ENCODE measurements at places on chromosomes 12 and 14.

DNA sequence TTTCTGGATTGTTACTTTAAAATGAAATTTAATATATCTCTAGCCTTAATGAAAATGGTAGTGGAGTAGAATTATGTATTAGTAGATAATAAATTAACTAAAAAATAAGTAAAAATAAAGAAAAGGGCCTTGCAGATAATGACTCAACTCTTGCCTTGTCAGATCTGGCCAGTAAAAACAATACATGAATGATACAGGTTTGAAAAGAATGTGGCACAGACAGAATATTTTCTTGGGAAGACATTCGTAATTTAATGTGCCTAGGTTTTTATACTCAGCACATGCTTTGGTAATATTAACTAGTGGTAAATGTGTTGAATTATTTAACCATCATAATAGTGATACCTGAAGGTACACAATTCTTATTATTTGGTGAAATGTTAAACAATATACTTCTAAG, 28.3 kb downstream of the ATF7IP start:
- DNase-seq = no peak

DNA sequence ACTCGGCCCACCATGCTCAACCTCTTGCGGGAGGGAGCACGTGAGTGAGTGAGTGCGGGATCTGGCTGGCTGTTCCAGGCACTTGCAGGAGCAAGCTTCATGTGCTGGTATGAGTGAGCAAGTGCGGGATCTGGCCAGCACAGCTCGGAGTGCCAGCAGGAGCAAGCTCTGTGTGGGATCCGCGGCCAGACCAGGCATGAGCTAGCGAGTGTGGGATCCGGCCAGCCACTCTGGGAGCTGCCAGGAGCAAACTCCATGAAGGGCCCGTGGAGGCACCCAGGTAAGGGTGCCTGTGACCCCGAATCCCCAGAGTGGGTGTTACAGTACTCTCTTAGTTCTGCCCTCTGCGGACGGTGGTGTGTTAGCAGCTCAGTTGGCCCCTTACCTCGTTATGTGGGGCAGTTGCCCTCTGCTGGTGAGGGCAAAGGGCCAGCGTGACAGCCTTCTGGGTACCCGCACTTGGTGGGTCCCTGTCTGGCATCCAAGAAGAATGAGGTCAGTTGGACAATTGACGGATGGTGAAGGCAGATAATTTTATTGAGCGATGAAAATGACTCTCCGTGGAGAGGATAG, 38.3 kb downstream of the RAD51B start:
- DNase-seq = no peak

- DNase-seq = peak; percentile 49
These were observed at the start of gene HOXC5 for GRCh38 chr12:54032627-54033100. TSS of gene HOXC5 (plus strand) at chr12:54033050. CDS start at chr12:54033123, 73 bp downstream.

DNA sequence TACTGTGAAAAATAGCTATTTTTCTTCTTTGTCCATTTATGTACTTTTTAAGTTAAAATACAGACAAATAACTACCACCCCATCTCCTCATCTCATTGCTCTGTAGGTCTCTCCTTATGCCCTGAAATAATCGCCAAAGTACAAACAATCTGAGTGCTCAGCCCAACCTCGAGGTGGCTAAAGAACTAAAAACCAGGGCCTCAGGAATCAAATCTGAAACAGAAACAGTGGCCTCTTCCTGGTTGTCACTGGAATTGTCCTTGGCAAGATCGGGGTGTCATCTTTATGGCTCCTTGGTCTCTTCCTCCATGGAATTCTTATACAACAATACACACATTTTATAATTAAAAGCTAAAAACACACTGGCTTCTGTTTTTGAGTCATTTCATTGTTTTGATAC, 182.4 kb downstream of the ASCL1 start:
- no peak for DNase-seq

- DNase-seq = peak; percentile 51
These were observed 424.0 kb downstream of the ZFP36L1 start for GRCh38 chr14:68368850-68369249.

DNA sequence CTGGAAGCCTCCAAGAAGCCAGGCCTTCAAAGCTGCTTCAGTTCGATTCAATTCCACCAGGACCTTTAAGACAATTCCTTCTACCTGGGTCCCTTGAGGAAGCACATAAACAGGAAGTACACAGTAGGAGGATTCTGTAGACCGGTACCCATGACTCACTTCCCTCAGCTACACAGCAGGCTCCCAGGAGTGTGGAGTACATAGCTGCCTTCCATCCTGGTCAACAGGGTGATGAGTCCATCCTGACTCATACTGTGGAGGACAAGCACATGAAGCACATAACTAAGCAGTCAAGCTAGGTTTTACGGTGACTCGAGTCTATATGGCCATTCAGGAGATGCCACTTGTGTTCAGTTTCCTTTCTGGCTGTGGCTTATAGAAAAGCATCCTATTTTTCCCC, 197.6 kb upstream of the RBM19 start:
- no peak for DNase-seq

DNA sequence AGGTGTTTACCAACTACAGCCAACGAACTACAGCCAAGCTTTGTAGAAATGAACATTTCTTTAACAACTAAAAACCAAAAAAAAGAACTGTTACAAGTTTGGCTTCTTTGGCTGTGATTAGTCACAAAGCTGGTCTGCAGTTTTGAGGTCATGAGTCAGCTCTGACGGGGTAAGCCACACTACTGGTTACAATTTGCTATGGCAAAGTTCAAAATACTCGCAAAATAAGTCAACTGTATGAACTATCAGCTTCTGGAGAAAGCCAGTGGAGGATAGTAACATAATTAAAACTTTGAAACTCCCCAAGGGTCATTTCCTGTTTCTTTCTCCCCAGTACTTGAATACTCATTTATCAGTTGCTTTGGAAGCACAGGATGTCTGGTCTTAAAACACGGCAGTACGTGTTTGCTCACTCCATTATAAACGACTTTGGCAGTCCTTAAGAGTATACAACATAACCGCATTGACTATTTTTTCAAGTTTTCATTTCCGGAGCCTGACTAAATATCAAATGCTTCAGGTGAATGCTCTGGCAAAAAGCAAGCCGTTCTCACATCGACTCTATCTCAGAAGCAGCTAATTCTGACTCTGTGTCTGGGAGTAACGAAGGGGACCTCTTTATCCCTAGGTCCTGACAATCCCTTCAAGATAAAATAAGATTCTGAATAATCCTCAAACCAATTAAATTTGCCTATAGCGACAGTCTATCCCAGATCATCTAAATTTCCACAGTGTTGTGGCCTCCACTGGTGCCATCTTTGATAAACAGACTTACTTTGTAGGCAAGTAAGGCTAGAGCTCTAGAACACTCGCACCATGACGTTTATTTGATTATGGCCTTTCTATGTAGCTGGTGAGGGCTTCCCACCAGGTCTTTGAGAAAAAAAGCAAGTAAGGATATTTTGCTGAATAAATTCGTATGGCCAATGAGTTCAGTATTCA, 10.6 kb downstream of the PHLDA1 start:
- DNase-seq = peak; percentile 95

DNA sequence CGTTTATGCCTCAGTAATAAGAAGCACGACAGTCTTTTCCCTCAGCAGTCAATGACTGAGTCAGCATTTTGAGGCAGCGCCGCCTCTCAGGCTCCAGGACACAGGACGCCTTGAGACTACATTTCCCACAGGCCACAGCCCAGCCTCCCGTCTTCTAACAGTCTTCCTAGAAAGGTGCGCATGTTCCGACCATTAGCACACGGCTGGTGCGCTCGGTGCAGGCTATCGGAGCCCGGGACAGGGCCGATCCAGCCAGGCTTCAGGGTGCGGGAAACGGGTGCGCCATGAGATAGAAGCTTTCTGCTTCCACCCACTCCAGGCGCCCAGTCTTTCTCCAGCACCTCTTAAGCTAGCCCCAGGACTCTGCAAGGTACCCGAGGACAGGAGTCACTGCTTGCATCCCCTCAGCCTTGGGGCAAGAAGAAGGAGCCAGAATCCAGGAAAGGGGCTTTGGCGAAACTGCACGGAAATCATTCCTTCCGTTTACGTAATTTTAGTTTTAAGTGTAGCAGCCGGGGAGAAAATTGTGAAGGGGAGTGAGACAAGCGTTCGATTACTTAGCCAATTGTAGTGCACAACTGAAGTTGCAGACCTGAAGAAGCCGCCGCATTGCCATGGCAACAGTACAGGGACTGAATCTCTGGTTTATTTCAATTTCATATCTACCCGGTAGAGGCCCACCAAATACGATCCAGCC, 54.0 kb downstream of the ZNF641 start:
- DNase-seq = peak; percentile 36

- no peak for DNase-seq
These were observed 56.4 kb downstream of the IFT81 start for GRCh38 chr12:110180591-110181005.

DNA sequence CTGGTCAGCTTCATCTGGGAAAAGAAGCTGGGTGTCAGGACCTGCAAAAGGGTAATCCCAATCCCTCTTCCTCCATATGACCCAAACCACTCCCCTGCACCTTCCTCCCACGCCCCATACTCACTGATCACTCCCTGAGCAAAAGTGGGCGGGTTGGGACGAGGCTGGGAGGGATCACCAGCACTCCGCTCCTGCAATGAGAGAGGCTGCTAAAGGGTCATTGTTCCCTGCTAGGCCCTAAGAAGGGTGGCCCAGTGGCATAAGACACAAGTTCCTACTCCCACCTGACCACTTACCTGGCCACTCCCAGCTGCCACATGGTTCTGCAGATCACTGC, 15.7 kb upstream of the PRKAG1 start:
- DNase-seq = no peak

DNA sequence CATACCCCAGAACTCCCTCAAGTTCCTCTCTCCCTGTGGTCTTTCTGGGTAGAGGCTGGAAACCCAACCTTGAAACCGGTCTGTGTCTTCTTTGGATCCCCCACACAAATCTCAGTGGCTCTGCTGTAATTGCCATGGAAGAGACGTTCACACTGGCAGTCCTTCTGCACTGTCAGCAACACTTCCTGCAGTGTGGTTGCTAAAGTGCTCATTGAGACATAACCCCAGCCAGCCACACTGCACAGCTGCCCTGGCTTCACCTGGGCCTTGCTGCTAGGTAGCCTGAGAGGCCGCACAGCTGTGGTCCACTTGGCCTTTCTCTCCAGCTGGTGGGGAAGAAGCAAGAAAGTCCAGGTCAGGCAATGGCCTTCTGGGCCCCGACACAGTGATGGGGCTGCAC, 2.4 kb downstream of the GZMH start:
- peak; percentile 35 for DNase-seq

DNA sequence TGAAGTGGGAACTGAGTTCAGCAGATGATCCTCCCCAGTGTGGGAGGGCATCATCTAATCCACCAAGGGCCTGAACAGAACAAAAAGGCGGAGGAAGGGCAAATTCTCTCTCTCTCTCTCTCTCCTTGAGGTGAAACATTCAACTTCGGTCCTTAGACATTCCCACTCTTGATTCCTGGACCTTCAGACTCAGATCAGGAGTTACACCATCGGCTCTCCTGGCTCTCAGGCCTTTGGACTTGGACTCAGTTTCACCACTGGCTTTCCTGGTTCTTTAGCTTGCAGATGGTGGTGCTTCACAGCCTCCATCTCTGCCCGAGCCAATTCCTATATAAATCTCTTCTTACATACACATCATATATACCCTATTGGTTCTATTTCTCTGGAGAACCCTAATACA, 73.2 kb downstream of the SPPL3 start:
- DNase-seq = no peak

DNA sequence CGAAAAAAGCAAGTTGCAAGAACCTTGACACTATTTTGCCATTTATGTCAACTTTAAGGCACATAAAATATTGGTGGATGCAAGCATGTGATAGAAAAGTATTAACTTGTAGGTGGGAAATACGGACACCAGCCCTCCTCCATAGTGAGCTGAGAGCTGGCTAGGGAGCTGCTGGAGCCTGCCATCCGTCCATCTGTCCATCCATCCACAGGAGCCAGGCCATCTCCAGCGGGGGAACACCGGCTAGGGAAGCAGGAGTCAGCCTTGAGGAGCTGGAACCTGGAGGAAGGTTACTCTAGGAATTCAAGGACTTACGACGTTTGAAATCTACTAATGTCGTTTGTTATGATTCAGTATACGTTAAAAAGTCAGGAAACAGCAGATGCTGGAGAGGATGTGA, 120.7 kb upstream of the C14orf180 start:
- no peak for DNase-seq

GRCh38 chr12:6435961-6436715, 8.6 kb upstream of the CD27 start:
- DNase-seq = no peak

GRCh38 chr12:105469211-105469610, 138.7 kb downstream of the C12orf75 start:
- no peak for DNase-seq

DNA sequence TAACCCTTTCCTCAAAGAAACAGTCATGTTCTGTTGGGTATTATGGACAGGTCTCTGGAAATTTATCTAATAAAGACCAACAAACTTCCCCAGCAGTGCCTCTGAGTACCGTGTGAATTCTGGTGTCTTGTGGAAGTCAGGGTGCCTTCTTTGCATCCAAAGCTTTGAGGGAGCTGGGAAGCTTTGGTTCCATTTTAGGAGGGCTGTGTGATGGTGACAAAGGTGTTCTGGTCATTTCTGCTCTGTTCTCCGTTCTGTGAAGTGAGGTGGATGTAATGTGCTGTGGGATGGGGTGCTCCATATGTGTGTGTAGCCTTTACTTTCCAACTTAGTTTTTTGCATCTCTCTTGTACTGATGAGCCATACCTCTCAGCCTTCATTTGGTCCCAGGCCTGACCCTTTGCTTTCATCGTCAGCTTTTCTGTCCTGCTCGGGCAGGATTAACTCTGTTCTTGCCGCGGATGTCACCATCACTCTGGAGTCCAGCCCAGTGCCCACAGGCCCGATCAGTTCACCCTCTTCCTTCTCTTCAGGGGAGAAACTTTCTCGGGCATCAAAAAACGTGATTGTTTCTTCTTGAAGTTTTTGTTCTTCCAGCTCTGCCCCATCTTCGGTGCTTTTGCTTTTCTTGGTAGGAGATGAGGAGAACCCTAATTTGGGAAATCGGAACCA, 13.2 kb downstream of the PLD4 start:
- DNase-seq = no peak

DNA sequence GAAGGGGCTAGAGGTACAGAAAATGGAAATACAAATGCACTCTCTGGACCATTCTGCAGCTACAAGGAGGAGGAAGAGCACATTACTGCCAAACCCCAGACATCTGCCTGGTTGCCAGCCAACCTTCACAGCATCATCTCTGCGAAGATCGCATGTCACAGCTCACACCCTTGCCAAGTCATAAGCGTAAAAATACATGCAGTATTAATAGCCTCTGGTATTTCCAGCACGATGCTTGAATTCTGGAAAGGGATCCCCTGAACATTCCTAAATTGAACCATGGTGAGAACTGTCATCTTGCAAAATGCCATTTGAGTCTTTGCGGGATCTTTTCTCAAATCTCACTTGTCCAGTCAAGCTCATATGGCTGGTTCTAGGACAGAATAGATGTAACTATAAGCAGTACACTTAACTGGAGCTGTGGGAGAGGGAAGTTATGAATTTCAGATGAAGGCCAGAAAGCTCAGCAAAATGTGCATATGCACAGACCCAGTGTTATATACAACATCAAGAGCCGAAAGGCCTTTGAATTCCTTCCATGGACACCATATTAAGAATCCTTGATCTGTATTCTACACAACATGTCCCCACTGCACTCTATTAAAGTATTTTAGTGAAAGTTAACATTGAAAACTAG, 211.6 kb downstream of the DUSP6 start:
- DNase-seq = no peak
